DMS79 (cell line): ENCODE measurements at places on chromosomes 3 and 15.

GRCh38 chr3:24504772-24505171 lies 10.1 kb upstream of the THRB start:
- no peak for DNase-seq

DNA sequence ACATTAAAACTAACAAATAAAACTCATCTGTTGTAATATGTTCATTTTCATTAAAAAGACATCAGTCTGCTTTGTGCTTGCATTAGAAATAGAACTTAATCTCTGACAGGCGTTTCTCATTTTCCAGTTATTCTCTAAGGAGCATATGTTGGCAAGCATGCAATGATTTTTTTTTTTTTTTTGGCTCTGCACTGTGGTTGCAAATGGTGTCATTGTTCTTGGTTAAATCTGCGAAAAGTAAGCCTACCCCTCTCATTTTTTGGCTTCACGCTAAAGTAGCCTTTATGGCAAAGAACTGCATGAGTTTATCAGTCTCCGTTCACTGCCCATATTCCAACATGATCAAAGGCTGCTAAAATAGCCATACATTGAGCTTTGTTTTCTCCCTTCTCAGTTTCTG lies 403.2 kb downstream of the MECOM start:
- no peak for DNase-seq

DNA sequence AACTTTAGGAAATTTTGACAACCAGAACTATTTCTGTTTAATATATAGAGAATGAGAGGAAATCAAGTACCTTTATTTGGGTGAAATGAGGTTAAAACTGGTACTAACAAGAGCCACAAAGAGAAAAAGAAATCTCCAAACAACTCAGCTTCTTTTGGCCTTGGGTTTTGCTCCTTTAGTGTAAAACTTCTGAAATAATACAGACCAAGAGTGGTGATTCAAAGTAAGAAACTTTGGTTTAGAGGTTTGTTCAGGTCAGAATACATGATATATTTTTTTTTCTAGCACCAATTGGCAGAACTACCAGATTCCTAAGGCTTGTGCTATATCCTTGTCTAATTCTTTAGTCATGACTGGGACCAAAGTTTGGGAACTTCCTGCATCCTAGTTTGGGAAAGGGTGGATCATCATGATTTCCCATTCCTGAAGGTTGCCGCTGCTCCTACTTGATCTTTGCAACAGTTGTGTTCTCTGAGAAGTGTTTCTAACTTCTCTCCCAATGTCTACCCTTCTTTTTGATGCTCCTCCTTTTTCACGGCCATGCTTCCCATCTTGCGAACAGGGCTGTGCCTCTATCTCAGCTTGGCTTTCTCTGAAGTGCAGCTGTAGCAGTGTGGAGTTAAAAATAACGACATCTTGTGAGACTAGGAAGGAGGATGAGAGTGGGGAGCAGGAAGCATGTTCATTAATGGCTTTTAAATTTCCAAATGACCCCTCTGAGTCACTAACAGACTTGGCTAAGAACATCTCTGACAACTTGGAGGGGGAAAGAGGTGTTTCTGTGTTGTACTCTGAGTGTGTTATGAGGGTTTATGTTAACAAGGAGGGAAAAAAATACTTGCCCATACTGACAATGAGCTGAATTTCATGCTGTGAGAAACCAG lies 87.7 kb downstream of the KCNAB1 start:
- no peak for DNase-seq

DNA sequence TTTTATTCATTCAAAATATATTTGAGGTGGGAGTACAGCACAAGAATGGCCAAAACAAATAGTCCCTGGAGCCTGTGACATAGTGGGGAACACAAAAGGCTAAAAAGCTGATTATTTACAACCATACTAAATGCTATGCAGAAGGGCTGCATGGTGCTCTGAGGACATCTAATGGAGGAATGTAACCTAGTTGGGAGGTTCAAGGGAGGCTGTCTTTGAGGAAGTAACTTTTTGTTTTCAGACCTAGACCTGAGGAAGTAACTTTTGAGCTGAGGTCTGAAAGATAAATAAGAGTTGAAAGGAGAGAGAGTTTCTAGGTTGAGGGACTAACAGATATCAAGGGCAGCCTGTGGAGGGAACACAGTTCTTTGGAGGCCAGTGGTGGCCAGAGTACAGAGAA lies 34.8 kb upstream of the RASA2 start:
- DNase-seq: peak; percentile 9

DNA sequence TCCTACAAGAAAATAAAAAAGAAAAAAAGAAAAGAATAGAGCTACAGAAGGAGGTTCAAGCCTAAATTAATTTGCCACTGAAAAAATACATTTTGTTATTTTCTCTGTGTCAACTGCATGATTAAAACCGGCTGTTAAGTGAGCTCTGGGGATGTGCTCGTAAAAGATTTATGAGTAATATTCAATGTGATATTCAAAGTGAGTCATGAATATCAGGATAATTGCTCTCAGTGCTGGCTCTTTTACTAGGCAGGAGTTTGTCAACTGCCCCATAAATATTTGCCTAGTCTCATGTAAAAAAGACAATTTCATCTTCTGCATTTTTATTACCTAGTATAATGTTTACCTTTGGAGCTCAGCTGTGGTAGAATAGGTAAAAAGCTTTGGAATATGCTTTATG lies 78.9 kb downstream of the CDIN1 start:
- DNase-seq: no peak

DNA sequence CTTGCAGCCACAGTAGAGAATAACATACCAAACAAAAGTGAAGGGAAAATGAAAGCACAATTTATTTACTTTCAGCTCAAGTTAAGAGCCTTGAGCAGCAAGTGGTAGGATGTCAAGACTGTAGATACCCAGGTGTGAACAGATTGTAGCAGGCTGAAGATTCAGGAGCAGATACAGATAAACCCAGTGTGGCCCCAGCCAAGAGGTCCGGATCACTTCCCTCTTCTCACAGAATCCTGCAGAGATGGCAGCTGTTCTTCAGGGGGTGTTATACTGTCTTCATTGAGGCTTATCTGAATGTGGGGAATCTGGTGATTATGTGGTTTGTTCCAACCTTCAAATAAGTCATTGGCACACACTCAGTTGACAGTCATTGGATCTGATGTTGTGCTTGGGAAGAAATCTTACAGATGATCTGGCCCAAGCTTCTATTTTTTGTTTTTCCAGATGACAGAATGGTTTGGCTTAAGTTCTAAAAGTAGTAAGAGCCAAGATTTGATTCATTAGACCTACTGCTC lies 2.2 kb downstream of the STARD9 start:
- DNase-seq: no peak

- DNase-seq: no peak
Measured at GRCh38 chr3:54746722-54747121, 181.1 kb downstream of the LRTM1 start.

GRCh38 chr3:178982137-178982536 lies 89.5 kb downstream of the ZMAT3 start:
- no peak for DNase-seq

GRCh38 chr3:54376939-54377578 lies 254.7 kb downstream of the CACNA2D3 start:
- no peak for DNase-seq

DNA sequence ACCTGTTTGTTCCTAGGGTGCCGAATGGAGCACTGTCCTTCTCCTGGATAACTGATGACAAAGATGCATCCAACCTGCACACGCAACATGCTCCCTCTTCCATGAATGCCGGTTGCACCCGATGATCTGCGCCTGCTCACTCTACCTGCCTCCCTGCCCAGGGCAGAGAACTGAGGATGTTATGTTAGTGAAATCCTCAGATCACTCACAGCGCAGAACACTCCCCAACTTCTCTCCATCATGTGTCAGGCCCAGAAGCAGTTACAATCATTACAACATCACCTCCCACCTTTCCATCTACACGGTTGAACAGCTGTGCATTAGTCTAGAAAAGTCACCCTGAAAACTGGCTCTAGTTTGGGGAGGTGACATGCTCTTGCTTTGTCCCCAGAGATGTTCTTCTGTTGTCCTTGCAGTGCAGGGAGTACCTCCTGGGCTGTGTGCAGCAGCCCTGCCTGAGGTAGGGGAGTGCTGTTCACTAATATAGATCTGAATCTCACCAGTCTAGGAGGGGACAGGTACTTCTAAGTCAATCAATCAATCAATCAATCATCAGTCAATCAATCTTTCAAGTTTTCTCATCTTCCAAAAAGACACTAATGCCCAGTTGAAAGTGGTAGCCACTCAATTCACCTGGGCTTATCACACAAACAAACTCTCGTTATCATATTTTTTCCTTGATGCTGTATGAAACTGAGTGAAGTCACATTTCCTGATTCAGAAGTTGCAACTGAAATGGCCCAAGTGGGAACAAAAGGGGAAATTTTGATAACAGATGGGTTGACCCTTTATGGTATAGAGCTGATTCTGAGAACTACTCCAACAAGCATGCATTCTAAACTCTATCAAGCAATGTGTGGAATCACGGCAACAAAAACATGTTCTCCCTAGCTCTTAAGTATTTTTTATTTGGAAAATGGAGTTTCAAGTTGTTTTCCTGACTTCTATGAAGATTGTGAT lies 15.4 kb upstream of the ISLR start:
- no peak for DNase-seq

DNA sequence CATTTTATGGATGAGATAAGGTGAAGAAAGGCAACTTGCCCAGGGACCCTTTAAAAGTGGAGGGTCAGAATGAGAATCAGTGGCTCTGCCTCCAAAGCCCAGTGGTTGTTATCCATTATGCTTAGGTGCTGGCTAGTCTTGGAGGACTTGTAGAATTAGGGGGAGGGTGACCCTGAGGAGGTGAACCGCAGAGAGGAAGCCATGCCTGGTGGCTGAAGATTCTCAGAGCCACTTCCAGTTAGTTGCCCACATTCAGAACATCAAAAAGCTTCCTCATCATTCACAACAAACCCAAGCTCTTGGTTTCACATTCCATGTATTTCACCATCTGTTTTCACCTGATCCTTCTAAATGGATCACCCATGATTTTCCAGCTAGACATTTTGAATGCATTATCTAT lies 11.2 kb downstream of the EBLN2 start:
- no peak for DNase-seq

DNA sequence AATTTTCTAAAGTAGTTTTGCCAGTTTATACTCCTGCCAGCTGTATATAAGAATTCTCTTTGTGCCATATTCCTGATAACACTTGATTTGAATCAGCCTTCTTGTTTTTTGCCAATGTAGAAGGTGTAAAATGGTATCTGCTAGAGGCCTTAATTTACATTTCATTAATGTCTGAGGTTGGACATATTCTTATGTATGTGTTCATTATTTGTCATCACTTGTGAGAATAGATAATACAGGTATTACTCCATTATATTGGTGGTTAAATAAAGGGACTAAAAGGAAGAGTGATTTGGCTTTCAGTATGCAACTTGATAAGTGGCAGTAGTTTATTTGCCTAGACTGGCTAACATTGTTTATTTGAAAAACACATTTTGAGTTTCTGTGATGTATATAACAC lies 25.8 kb downstream of the PAK2 start:
- DNase-seq: no peak

DNA sequence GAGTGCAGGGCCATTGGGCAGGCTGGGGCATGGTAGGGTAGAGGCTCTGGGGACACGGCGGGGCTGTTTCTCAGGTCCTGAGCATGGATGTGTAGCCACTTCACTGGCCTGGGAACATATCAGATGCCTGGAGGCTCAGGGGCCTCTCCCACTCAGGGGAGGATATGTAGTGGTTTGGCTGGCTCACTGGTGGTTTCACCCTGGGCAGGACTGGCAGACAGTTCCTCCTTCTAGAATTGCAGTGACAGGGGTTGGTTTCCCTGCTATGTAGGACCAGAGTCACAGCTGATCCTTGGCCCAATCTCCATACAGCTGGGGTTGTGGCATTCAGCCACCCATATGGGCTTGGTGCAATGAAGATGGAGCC lies 4.8 kb upstream of the ARHGAP31 start:
- no peak for DNase-seq

GRCh38 chr15:35698966-35699575 lies 153.1 kb upstream of the DPH6 start:
- no peak for DNase-seq
